Natural killer cell treated with Interleukin-12 subunit alpha and Interleukin-12 subunit beta and Interleukin-15 and Interleukin-18, amount 100 ng/mL, for 72 hours (primary cell): ENCODE measurements at places on chromosomes 1 and 21.

DNA sequence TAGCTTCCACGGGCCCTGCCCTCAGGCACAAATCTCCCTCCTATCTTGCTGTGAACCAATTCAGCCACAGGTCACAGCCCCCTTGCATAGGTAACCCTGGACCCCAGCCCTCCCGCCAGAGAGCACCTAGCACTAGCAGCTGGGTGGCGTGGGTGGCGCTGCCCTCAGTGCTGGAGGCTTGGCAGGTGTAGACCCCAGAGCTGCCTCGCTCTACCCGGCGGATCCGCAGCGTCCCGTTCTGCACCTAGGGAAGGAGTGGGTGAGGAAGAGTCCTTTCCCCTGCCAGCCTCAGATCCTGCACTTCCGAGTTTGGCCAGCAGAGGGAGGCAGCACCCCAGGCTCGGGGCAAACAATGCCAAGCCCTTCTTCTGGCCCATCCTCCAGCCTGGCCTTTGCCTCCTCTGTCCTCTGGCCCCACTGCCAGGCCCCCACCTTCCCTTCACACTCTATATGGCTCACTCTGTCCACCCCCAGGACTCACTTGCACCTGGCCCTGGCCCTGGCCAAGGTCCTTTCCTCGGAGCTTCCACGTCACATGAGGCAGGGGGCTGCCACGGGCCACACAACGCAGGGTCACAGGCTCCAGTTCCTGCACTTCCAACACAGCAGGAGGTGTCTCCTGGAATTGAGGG is 9.0 kb downstream of the IGSF9 start:
- no peak overlapping the region for H3K4me3 ChIP-seq
- H3K27me3 ChIP-seq = peaks cover 14% of the 10 kb centered on the region
- DNase-seq = peak; percentile 81
- H3K36me3 ChIP-seq = no peaks in the 10 kb centered on the region

- H3K4me3 ChIP-seq = peak overlapping the region; percentile 87
- DNase-seq = no peak
- H3K27me3 ChIP-seq = no peaks in the 10 kb centered on the region
These were observed 678 bp downstream of the LSM10 start for GRCh38 chr1:36397083-36397377.

GRCh38 chr1:185984113-185984836 is 250.1 kb downstream of the HMCN1 start:
- H3K4me3 ChIP-seq = no peak overlapping the region
- no peak for DNase-seq
- peaks cover 9% of the 10 kb centered on the region for H3K4me1 ChIP-seq

GRCh38 chr1:42214447-42214871 is 49.9 kb upstream of the GUCA2A start:
- no peak overlapping the region for H3K27ac ChIP-seq
- H3K27me3 ChIP-seq = no peaks in the 10 kb centered on the region
- peaks cover 32% of the 10 kb centered on the region for H3K4me1 ChIP-seq
- H3K4me3 ChIP-seq = no peak overlapping the region
- no peak for DNase-seq

DNA sequence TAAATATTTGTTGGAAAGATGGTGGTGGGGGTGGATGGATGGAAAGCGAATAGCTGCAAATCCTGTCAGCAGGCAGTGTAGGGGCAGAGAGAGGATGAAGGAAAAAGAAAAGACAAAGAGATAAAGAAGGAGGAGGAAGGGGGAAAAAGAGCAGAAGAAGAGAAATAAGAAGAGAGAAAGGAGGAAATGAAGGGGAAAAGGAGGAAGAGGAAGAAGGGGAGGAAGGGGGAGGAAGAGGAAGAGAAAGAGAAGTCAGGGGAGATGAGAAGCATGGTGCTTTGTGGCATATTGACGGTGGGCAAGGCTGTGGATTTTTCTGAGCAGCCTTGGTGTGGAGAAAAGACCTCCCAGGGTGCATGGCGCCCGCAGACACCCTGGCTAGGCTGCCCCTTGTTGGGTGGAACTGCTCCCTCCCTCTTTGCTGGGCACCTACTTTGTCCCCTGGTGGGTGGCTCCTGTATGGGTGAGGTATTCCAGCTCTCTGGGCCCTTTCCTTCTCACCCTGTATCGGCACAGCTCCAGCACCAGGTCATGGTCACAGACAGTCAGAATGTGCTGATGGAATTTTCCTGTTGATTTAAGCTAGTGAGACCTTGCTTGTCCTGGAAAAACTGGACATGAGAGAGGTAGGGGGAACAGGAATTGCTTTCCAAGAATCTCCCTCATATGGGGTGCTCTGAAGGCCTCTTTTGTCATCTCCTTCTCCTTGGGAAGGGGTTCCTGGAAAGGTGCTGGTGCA is 45.7 kb upstream of the TLR5 start:
- peaks cover 10% of the 10 kb centered on the region for H3K27me3 ChIP-seq
- no peak overlapping the region for H3K27ac ChIP-seq
- DNase-seq = no peak

DNA sequence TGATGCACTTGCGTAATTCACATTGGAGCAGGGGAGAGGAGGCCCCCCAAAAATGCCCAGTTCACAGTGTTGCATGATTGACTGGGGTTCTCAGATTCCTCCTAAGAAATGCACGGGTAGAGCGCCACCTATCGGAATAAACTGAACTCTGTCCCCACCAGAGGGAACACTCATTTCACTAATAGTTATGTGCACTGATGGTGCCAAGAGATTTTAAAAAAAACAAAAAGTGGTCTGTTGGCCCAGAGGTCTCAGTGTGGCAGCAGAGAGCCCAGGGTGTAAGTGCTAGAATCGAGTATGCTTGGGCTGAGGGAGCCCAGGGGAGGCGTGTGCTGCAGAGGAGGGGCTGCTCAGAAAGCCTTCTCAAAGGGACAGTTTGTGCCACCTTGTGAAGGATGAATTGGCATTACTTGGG is 6.9 kb downstream of the PINK1 start:
- H3K27ac ChIP-seq = no peak overlapping the region
- H3K36me3 ChIP-seq = no peaks in the 10 kb centered on the region
- H3K27me3 ChIP-seq = no peaks in the 10 kb centered on the region
- H3K4me3 ChIP-seq = no peak overlapping the region
- DNase-seq = peak; percentile 66
- peaks cover 5% of the 10 kb centered on the region for H3K4me1 ChIP-seq

DNA sequence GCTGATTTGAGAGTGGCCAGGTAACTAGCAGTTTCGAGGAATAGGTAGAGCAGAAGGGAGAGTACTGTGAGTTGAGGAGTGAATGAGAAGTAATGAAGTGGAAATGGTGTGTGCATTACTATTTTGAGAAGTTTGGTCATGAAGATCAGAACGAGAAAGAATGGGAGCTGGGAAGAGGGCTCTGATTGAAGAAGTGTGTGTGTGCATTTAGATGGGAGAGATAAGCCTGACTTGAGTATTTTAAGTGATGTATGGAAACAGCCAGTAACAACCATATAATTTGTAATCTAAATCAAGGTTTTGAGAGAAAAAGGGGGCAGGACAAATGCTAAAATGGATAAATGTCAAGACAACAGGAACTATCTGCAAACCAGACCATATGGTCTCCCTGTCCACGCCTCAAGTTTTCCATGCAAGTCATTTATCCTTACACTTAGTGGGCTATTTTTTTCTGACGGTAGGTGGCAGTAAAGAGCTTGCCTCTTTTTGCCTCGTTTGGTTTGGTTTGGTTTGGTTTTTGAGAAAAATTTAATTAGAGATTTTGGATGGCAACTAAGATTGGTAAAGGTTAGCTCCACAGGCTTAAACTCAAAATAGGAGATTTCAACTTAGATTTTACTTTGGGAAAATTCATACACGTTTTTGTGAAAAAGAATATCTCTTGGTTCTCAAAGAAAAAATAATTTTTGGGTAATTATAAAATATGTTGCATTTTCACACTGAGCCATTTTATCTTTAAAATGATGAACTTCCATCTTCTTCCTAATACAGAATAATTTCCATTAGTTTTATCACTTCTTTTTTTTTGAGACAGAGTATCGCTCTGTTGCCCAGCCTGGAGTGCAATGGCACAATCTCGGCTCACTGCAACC is 9.5 kb upstream of the B3GALNT2 start:
- no peaks in the 10 kb centered on the region for H3K36me3 ChIP-seq
- H3K4me3 ChIP-seq = no peak overlapping the region
- peaks cover 22% of the 10 kb centered on the region for H3K27me3 ChIP-seq
- no peak overlapping the region for H3K27ac ChIP-seq

GRCh38 chr1:115839679-115840237 is 1.2 kb downstream of the NHLH2 start:
- H3K27ac ChIP-seq = no peak overlapping the region
- no peaks in the 10 kb centered on the region for H3K4me1 ChIP-seq
- no peaks in the 10 kb centered on the region for H3K36me3 ChIP-seq

DNA sequence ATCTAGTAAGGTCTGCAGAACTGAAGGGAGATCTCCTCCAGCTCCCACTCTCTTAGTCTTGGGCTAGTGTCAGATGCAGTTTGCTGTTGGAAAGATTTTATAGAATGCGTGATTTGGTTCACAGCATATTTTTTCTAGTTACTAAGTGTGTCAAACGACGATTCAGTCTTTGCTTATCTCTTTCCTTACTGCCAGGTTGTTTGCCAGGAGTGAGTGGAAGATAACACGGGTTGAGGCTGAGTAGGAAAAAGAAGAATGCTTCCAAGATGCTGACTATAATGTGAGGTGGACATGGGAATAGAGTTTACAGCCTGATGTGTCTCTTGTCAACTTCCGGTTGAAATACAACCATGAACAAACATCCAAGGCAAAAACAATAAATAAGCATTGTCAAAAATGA is 141.4 kb downstream of the GDAP2 start:
- H3K27ac ChIP-seq = no peak overlapping the region
- peaks cover 6% of the 10 kb centered on the region for H3K4me1 ChIP-seq
- peaks cover 19% of the 10 kb centered on the region for H3K27me3 ChIP-seq
- no peaks in the 10 kb centered on the region for H3K36me3 ChIP-seq

DNA sequence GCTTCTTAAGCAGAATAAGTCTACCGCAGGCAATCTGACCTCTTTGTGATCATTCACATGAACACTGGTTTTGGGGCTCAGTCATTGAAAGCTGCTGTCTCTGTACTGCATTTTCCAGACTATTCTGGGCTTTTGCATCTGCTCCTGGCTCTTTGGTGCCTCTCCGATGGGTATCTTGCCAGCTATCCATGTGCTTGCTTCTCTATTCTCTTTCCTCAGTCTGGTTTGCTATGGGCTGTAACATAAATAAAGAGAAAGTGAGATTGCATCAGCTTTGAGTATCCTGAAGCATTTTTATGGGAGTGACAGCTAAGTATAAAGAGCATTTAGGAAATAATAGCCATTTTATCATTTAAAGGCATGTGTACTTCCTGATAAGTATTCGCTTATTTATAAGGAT is 70.7 kb downstream of the C1orf21 start:
- H3K27ac ChIP-seq = no peak overlapping the region
- DNase-seq = no peak
- H3K4me3 ChIP-seq = no peak overlapping the region
- no peaks in the 10 kb centered on the region for H3K36me3 ChIP-seq

DNA sequence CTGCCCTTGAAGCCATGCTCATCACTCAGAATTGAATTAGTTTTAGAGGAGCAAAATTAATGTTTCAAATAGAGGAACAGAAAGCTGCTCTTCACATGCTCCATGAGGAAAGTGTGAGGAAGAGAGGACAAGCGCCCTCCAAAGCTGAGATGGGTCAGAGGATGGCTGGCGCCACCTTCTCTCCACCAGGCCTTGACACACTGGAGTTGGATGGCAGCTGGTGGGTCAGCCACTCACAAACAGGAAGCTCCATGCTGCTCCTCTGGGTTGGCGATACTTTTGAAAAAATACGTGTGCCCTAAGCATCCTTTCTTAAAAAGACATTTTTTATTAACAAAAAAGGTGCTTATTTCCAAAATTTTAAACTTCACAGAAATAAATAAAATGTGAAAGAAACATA is 3.1 kb upstream of the CD2 start:
- H3K4me3 ChIP-seq = peak overlapping the region; percentile 48
- H3K36me3 ChIP-seq = peaks cover 59% of the 10 kb centered on the region
- H3K27me3 ChIP-seq = no peaks in the 10 kb centered on the region
- peaks cover 32% of the 10 kb centered on the region for H3K4me1 ChIP-seq

DNA sequence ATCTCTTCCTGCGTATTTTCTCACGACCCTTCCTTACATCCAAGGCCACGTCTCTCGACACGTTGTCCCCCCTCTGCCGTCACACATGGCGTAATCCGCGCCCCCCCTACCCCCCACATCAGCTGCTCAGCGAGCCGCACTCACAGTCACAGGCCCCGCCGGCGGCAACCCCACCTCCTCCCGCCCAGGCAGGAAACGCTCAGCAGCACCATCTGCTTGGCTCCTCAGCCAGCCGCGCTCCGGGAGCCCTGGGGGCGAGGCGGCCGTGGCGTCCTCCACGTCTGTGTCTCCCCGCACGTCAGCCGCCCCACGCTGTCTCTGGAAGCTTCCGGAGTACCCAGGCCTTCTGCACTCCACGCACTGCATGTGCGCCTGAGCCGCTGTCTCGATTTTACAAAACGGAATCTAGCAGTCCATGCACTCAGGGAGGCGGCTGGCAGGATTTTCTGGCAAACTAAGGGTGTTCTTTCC is 64.6 kb downstream of the SIK1 start:
- H3K27me3 ChIP-seq = no peaks in the 10 kb centered on the region
- H3K36me3 ChIP-seq = no peaks in the 10 kb centered on the region
- peak overlapping the region; percentile 73 for H3K4me3 ChIP-seq

- peaks cover 15% of the 10 kb centered on the region for H3K36me3 ChIP-seq
- peak overlapping the region; percentile 69 for H3K4me3 ChIP-seq
- DNase-seq = no peak
- H3K27me3 ChIP-seq = peaks cover 26% of the 10 kb centered on the region
These were observed 14.3 kb downstream of the PDIK1L start for GRCh38 chr1:26125946-26126320.

- H3K27ac ChIP-seq = no peak overlapping the region
- no peaks in the 10 kb centered on the region for H3K27me3 ChIP-seq
- no peak for DNase-seq
- H3K36me3 ChIP-seq = no peaks in the 10 kb centered on the region
- H3K4me1 ChIP-seq = no peaks in the 10 kb centered on the region
These were observed 143.7 kb downstream of the PCNX2 start for GRCh38 chr1:233151861-233152260.

DNA sequence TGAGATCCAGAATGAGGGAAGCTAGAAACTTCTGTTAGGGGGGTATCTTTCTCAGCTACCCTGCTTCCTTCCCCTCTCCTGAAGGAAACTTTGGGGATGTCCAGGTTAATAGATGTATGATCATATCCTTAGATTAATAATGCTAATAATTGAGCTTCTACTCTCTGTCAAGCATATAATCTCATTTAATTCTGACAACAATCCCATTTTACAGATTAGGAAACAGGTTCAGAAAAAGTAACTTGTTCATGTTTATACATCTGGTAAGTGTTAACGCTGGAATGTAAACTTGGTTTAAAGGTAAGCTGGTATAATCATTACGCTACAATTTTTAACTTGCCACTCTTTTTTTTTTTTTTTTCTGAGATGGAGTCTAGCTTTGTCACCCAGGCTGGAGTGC is 1.7 kb upstream of the TMEM269 start:
- H3K27me3 ChIP-seq = no peaks in the 10 kb centered on the region
- H3K4me1 ChIP-seq = peaks cover 22% of the 10 kb centered on the region
- H3K36me3 ChIP-seq = peaks cover 16% of the 10 kb centered on the region
- no peak overlapping the region for H3K4me3 ChIP-seq

GRCh38 chr1:84550826-84551225 is 23.4 kb downstream of the CTBS start:
- no peaks in the 10 kb centered on the region for H3K36me3 ChIP-seq
- H3K27ac ChIP-seq = no peak overlapping the region
- no peak for DNase-seq
- no peaks in the 10 kb centered on the region for H3K4me1 ChIP-seq
